ENCODE measurements at places on chromosomes 16 and 17.

DNA sequence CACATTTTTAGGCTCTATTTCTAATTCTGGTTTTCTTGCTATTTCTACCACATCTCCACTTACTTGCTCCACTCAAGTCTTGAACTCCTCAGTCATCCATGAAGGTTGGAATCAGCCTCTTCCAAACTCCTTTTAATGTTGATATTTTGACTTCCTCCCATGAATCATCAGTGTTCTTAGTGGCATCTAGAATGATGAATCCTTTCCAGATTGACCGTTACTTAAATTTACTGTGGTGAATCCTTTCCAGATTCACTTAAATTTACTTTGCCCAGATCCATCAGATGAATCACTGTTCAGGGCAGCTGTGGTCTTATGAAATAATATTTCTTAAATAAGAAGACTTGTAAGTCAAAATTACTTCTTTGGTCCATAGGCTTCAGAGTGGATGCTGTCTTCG is 32.4 kb downstream of the CLTC start:
- ATAC-seq, result no peak

DNA sequence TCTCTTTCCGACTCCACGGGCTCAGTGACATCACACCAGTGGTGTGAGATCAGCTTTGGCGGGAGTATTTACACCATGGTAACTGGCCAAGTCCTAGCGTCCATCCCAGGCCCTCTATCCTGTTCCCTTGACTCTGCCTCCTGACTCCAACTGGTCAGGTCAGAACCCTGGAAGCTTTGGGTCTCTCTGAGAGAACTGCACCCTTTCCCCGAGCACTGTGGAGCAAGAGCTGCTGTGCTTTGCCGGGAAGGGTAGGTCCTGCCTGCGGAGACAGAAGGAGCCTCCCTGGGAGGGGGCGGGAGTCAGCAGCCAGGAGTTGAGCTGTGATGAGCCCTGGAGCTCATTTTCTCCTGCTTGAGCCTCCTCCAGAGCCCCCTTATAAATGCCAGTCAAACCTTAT is 212.1 kb upstream of the TNRC6C start:
- ATAC-seq, result no peak

- no peak for ATAC-seq
These were observed 66.3 kb downstream of the WIPI1 start for GRCh38 chr17:68390888-68391545.

GRCh38 chr17:18182978-18183333 is 672 bp upstream of the ALKBH5 start:
- ATAC-seq, result peak; percentile 53

DNA sequence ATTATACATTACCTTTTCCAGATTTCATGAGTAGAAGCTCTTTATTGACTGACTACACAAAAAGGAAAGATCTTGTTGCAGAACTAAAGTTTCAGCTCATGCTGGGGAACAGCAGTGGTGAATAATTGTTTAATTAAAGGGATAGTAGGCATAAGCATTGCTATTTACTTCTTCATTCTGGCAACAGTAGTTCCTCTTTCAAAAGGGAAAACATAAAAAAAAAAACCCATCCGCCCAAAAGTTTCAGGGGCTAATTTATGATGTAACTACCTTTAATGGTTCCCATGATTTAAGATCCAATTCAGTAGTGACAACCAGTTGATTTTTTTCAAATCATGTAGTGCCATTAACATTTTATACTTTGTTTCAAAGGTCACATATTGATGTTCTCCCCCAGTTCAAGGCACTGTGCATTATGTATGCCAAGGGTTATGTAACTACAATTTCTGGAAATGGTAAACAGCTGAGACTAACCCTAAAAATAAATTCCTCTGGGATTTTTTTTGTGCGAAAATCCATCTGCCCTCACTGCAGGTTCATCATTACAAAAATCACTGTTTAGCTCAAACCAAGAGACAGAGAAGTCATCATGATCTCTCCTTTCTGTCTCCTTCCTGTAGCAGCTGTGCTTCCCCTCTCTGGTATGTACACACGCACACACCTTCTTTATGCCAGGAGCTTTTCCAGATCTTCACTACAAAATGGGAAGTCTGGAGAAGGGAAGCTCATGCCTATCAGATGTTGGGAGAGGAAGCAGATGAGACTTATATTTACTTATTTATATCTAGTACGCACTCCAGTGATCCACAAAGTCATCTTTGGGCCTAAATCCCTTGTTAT is 2.2 kb upstream of the PHLPP2 start:
- ATAC-seq, result no peak

GRCh38 chr17:7462474-7463371 is 16.7 kb downstream of the ZBTB4 start:
- ATAC-seq, result no peak

- no peak for ATAC-seq
These were observed 2.3 kb upstream of the PPP1R9B start for GRCh38 chr17:50152736-50153135.

- no peak for ATAC-seq
These were observed 94.5 kb downstream of the ZDHHC7 start for GRCh38 chr16:84916850-84917249.

DNA sequence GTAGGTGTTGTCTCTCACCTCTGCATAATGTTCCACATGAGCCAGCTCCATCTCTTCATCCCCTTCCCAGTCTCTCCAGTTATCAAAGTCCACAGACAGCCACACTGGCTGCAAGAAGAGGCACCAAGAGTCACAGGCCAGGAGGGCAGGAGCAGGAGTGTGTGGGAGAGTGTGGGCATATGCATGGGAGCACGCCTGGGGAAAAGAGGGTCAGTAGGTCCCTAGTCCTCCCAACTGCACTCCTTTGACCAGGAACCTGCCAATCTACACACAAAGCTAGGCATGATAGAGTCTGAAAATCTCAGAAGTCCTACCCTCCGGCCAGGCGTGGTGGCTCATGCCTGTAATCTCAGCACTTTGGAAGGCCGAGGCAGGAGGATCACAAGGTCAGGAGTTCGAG is 7.3 kb upstream of the AARSD1 start:
- ATAC-seq, result no peak

DNA sequence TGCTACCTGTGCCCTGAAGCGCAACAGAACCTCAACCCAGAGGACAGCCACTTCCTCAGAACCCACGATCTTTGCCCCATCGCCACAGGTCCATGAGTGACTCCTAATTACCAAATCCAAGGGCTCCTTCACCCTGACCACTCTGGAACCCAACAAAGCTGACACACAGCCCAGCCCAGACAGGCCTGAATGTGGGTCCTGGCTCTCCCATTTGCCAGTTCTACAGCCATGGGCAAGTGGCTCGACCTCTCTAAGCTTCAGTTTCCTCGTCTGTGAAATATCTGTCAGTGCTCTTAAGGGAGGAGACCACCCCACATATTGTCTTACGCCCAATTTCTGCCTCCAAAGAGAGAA is 18.0 kb upstream of the ENDOV start:
- peak; percentile 25 for ATAC-seq

DNA sequence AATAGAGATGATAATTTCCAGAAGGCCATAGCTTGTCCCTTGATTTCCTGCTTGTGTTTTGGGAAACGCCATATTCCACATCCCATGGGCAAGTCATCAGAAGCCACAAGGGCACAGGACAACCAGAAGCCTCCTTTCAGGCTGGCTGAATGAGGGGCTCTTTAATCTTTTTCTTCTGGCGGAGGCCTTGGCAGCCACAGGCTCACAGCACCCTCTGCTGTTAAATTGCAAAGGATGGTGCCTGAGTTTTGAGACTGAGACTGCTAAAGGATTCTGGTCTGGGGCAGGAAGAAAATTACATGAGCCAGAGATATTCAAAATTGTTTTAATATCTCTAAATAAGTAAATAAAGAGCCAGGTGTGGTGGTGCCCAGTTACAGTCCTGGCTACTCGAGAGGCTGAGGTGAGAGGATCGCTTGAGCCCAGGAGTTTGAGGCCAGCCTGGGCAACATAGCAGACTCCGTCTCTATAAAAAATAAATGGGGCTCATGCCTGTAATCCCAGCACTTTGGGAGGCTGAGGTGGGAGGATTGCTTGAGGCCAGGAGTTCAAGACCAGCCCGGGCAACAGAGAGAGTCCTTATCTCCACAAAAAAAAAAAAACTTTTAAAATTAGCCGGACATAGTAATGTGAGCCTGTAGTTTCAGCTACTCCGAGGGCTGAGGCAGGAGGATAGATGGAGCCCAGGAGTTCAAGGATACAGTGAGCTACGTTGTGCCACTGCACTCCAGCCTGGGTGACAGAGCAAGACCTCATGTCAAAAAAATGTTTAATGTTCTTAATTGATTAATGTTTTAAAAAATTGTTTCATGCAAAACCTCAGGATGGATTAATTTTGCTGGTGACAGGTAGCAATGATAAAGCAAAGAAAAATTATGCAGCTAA is 26.3 kb downstream of the AARSD1 start:
- ATAC-seq, result peak; percentile 99

- ATAC-seq, result no peak
These were observed 10.3 kb upstream of the RPL38 start for GRCh38 chr17:74192950-74193781.

GRCh38 chr17:44414394-44415155 is 25.1 kb upstream of the ITGA2B start:
- no peak for ATAC-seq

DNA sequence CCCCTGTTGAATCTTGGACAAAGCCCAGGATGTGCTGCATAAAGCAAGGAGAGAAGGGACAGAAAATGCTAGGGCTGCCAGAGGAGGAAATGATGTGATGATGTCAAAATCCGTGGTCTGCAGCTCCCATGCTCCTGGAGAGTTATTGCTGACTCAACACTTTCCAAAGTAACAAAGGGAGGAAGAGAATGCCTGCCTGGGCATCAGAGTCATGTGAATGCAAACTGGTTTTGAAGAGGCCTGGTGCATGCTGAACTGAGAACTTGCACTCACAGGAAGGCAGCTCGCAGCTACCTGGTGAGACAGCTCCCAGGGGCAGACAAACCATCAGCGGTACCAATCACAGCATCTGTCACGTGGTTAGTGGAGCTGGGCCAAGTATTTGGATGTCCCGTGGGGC is 2.8 kb downstream of the MARVELD3 start:
- no peak for ATAC-seq

DNA sequence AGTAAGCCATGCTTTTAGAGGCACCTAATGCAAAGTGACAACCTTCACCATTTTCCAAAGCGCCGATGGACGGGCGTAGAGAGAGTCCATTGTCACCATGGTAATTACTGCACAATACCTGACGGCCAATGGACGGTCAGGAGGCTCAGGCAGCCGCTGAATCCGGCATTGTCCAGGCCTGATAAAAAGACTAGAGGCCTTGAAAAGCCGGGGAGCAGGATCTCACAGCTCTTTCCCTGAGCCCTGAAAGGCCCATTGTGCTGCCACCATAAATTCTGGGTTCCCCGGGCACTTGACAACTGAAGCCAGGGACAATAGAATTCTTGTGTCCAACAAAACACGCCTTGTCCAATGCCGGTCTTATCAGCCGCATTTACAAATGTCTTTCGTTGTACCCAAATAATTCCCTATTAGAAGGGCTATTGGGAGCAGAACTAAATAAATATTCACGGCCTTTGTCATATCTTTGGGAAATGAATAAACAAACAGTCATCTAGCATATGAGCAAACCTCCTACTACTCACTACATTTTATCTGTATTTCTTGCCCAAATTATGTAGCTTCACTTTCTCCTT is 62.4 kb downstream of the CDH11 start:
- no peak for ATAC-seq

DNA sequence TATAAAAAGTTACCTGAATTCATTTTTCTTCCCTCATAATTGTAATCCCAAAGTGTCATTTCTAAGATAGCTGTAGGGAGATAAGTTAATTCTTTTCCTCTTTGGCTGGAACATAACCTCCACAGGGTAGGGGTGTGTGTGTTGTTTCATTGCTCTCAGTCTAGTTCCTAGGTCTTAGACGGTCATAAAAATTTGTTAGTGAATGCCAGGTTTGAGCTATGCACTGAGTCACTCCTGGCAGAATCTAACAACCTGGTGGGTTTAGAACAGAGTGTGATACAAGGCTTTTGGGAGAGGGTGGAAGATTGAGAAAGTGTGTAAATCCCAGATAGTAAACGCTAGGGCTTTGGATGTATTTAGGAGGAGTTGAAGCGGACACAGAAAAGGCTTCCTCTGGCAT is 894 bp upstream of the PHKG2 start:
- peak; percentile 28 for ATAC-seq

DNA sequence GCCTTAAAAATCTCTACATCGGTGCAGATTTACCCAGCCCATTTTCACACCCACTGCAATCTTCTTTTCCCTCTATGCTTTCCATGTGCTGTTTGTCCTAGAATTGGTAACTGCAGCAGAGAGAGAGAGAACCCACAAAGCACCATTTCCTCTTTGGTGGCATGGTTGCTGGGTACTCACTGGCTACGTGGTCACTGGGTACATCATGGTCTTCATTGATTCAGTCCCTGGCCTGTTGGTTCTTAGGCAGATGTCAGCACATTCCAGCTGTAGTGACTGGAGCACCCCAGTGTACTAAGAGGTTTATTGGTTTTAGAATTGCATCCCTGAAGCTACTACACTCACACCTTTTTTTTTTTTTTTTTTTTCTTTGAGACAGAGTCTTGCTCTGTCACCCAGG is 156.1 kb upstream of the CACNG5 start:
- ATAC-seq, result no peak

DNA sequence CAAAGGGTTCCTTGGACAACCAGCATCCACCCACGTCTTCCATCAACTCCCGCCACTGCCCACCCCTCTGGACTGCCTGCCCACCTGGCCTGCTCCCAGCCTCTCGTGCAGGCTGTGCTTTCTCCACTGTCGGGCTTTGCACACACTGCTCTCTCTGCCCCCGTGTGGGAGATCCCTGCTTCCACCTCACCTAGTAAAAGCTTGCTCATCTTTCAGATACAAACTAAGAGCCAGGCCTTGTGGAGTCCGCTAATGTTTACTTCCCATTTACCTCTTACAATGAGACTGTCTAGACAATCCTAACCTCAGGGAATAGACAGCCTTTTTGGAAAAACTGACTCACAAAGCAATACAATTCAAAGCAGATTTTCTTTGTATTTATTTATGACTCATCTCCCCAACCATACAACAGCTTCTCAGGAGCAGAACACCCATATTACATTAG is 67.6 kb downstream of the USP31 start:
- peak; percentile 91 for ATAC-seq

DNA sequence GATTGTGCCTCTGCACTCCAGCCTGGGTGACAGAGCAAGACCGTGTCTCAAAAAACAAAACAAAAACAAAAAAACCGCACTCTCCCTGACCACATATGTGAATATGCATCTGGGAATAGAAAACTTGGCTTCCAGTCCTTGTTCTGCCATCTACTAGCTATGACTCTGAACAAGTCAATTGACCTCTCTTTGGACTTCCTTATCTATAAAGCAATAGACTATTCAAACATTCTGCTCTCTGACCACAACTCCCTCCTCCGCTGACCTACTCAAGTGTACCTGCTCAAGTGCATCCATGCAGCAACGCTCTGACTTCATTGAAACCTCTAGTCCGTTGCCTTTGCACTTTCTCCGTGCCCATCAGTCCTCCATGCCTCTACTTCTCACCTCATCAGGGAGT is 52.6 kb upstream of the KDM6B start:
- ATAC-seq, result no peak

Data from SK-N-SH treated with all-trans-retinoic acid at 6 μM for 48 hours (cell line).